ENCODE measurements at places on chromosomes 12 and 14.
A peak's percentile ranks its signal among the peaks of the same experiment; 100 is the strongest.

DNA sequence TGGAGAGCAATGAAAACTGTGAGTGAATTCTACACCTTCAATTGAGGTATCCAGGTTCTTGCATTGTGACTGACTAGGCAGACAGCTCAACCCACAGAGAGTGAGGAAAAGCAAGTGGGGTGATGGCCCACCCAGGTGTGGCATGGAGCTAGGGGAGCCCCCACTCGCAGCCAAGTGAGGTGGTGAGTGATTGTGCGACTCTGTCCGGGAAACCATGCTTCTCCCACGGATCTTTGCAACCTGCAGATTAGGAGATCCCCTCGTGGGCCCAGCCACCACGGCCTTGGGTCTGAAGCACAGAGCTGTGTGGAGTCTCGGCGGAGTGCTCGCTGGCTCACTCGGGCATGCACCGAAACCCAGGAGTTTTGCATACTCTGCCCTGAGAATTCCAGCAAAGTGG is 120.1 kb downstream of the ALG10 start:
- DNase-seq, result no peak

GRCh38 chr12:103865151-103865730 is 24.2 kb upstream of the NT5DC3 start:
- DNase-seq, result no peak

DNA sequence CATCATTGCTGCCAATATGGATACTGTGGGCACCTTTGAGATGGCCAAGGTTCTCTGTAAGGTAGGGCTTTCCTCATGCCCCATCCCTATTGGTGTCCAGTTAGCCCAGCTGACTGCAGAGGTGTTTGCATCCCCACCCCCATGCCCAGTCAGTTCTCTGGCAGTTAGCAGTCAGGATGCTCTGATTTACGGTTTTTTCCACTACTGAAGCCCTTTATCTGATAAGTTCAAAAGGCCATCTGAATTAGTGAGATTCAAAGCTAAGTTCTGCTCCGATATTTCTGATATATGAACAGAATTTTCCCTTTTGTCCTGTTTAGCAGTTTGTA is 773 bp downstream of the GMPR2 start:
- DNase-seq, result peak; percentile 22

DNA sequence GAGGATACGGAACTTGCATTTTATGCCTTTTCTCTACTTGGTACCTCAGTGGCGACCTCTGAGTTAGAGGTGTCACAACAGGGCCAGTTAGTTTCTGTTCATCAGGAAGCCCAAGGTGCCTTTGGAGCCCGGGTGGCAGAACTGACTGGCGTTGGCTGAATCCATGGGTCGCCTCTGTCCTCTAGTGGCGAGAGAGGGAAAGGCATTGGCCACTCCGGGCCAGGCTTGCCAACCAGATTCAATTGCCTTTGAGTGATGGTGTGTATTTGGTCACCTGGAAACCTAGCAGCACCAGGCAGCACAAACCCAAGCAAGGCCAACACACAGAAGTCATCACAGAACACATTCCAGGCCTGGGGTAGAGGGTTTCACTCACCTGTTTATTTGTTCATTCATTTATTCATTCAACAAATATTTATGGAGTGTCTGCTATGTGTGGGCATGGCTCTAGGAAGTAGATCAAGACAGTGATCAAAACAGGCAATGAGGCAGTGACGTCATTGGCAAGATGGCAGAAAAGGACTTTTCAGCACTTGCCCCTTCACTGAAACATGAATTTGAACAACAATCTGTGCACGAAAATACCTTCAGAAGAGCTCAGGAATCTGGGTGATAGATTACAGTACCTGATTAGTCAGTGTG is 40.5 kb upstream of the KCNA5 start:
- DNase-seq, result peak; percentile 85

GRCh38 chr12:22994316-22994675 is 369.3 kb downstream of the ETNK1 start:
- no peak for DNase-seq

DNA sequence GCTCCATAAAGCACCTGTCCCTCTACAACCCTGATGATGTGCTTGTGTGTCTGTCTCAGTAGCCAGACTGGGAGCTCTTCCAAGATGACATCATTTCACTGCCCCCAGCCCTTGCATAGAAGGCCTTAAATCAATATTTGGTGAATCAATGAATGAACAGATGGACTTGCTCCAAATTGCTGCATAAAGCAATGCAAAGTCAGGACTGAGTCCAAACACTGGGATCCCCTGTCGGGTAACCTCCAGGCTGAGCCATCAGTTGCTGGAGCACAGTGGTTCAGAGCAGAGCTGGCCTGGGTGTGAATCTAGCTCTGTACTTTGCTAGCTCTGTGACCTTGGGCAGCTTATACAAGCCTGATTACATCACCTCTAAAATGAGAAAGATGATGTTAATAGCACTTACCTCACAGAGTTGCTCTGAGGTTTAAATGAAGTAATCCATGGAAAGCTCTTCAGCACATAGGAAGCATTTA is 120.3 kb upstream of the VASH1 start:
- DNase-seq, result no peak

DNA sequence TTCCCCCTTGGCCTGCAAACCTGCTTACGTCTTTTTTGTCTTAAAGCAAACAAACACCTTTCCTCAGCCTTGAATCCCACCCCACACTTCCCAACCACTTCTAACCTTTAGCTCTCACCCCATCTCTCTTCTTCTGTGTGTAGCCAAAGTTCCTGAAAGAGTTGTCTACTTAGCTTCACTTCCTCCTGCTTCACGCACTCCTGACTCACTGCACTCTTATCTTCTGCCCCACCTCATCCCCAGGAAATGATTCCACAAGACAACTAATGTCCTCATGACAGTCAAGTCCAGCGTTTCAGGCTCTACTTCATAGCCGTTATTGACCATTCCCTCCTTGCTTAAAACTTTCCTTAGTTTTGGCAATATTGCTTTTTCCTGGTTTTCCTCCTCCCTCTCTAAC is 22.4 kb downstream of the EIF2B2 start:
- DNase-seq, result no peak

GRCh38 chr12:3662521-3662921 is 90.4 kb downstream of the CRACR2A start:
- peak; percentile 46 for DNase-seq

- no peak for DNase-seq
These were observed 30.7 kb downstream of the NOC4L start for GRCh38 chr12:132174839-132175490.

- no peak for DNase-seq
These were observed 116.0 kb upstream of the PTPRR start for GRCh38 chr12:71036526-71036925.

DNA sequence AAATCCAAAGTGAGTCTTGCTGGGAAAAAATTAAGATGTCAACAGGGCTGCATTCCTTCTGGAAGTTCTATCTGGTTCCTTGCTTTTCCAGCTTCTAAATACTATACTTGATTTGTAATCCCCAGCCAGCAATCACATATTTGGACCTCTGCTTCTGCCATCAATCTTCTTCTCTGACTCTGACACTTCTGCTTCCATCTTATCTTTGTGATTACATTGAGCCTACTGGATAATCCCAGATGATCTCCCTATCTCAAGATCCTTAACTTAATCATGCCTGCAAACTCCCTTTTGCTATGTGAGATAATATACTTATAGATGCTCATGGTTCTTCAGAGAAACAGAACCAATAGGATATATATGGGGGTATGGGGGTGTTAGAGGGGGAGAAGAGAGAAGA is 49.9 kb upstream of the ZDHHC17 start:
- DNase-seq, result no peak

- DNase-seq, result no peak
These were observed 22.4 kb downstream of the ANKRD9 start for GRCh38 chr14:102487204-102487577.

- peak; percentile 64 for DNase-seq
These were observed 114.5 kb downstream of the RAD51B start for GRCh38 chr14:67934087-67934486.

- no peak for DNase-seq
These were observed 147.8 kb upstream of the ATP2B1 start for GRCh38 chr12:89856431-89856830.

GRCh38 chr12:50246873-50247612 is 36.3 kb downstream of the LIMA1 start:
- no peak for DNase-seq

DNA sequence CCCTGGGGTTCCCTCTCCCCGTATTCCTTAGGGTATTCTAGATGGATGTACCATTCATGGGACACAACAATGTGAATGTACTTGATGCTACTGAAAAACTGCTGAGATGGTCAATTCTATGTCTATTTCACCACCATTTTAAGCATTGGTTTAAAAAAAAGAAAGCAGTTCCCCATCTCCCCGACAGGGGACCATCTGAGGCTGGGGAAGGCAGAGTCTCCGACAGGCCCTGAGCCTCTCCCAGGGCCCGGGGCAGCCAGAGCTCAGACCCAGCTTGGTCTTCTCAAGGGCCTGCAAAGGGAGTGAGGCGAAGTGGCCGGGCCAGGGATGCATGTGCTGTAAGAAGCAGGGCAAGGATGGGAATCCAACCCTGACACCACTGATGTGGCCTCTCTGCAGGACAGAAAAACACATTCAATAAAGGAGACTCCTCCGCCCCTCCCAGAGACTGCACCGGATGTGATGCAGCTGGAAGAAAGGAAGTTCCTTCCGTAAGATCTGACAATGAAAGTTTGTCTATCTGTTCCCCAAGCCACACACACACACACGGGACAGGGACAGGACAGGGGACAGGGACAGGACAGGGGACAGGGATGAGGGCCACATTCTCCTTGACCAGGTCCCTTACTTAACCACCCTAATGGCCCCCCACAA is 234.1 kb downstream of the BCL11B start:
- no peak for DNase-seq

DNA sequence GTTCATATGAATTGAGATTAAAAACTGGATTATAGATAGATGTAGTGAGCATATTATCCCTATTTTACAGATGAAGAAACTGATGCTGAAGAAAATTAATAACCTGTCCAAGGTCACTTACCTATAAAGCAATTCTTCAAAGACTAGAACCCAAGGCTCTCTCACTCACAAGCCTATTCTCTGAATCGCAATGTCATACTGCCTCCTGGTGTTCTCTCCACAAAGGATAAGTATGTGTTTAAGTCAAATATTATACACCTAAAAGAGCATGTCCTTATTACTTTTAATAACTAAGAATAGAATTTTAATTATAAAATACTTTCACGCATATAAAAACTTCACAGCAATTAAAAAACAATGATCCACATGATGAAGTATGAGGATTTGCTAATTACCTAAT is 721.3 kb upstream of the USP15 start:
- no peak for DNase-seq

DNA sequence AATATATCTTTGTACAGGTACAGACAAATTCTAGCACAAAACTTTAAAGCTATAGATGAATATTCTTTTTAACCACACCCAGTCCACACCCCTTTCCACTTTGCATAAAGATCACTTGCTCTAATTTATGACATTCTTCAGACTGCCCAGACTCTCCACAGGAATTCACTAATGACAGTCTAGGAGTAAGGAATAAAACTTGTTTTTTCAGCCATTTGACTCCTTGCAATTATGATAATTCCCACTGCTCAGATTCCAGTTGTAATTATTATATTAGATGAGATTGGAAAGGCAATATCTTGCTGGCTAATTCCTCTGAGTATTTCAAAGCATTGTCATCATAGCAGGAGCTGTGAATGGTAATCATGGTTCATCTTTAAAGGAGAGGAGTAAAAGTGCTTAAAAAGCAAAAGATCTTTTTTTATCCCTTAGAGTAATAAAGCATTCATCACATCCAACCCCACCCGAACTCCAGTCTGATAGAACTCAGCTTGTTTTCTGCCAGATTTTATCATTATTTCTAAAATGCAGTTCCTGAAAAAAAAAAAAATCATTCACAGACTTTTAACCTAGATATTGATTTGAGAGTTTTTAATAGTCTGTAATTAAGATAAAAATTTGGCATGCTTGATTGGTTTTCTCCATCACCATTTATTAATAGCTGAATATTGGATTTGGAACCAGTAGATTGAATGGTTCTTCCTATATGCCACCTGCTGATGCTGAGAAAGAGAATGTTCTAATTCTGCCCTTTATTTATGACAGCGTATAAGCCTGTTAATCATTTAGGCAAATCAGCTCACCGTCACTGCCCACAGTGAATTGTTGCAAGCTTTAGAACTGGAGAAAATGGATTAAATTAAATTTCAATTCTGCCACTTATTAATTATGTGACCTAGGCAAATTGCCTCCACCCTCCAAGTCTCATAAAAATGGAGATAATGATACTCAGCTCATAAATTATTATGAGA is 93.9 kb upstream of the RASSF8 start:
- DNase-seq, result no peak

DNA sequence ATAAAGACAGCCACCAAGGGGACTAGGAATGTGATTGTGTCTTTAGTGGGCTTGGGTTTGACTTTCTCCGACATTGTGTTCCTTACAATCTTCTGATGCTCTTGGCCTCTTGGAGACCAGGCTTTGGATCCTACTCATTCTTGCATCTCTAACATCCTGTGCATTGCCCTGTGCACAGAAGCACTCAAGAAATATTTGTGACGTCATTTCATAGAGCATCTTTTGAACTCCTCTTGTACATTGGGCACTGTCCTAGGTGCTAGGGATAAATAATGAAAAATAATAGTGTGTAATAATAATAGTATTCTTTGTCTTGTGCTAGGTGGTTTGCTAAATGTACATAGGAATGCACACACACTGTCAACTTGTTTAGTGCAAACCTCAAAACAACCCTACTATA is 108.8 kb upstream of the LHX5 start:
- DNase-seq, result no peak

DNA sequence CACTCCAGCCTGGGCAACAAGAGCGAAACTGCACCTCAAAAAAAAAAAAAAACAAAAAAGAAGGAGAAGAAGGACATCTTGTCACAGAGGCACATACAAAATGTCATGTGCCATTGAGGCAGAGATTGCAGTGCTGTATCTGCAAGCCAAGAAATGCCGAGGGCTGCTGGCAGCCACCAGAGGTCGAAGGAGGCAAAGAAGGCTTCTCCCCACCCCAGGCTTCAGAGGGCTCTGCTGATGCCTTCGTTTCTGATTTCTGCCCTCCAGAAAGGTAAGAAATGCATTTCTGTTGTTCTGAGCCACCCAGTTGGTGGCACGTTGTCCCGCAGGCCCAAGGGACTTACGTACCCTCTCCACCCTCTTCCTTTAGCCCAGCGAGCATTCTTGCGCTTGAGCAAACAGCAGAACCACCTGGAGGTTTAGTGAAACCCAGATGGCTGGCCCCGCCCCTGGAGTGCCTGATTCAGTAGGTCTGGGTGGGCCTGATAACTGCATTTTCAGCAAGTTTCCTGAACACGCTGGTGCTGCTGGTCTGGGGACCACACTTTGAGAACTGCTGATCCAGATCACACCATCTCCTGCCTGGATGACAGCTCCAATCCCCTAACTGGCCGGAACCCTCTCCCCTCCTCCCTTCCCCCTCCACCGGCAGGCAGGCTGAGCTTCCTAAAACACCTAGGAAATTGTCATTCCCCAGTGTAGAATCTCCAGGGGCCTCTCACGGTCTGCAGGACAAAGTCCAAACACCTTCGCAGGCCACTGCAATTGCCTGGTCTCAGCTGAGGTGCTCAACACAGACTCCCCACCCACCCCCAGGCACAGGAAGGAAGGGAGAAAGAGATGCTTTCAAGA is 21.1 kb upstream of the SCARB1 start:
- DNase-seq, result peak; percentile 93

DNA sequence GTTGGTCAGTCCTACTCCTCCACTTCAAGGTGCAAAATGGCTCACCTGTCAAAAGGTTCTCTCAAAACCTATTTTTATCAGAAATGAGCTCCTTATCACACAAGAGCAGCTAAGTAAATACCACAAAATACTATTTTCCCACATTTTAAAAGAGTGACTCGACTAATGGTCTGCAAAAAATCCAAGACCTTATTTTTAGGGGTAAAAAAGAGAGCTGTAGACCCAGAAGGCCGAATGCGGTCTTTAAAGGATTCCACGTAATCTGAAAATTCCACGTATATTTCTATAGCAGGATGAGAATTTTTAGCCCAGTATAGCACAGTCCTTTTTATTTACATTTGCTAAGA is 3.8 kb downstream of the C14orf93 start:
- DNase-seq, result no peak

All from Caco-2 (cell line).